ENCODE measurements at places on chromosomes 3 and 15. TPM values are rescaled to one million over a fixed set of nuclear protein-coding genes. Genes with fewer than 3 reads are reported as not detected.

Gene FRMD4B
- 17.6 TPM for polyA plus RNA-seq

- no peaks in the 10 kb centered on the region for H3K4me1 ChIP-seq
- H3K27ac ChIP-seq, result no peak overlapping the region
- no peaks in the 10 kb centered on the region for H3K36me3 ChIP-seq
These were observed 307.1 kb downstream of the MECOM start for GRCh38 chr3:169356284-169356955.

DNA sequence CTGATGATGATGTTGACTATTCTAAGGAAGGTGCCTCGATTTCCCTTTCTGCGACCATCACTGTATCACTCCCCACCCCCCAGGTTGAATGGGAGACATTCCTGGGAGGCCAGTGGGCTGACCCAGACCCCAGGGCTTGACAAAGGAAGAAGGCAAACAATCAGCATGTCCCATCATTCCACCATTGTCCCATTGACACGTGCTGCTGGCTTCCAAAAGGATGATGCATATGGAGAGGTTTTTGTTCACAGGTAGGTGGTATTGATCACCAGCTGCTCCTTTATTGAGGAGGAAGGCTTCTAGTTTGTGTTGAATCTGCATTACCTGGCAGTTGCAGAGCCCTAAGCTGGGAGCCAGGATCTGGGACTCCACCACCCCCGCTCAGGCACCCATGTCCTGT lies 30.4 kb downstream of the RASGRF1 start:
- DNase-seq, result no peak
- no peaks in the 10 kb centered on the region for H3K36me3 ChIP-seq
- no peak overlapping the region for H3K27ac ChIP-seq
- H3K27me3 ChIP-seq, result no peaks in the 10 kb centered on the region

DNA sequence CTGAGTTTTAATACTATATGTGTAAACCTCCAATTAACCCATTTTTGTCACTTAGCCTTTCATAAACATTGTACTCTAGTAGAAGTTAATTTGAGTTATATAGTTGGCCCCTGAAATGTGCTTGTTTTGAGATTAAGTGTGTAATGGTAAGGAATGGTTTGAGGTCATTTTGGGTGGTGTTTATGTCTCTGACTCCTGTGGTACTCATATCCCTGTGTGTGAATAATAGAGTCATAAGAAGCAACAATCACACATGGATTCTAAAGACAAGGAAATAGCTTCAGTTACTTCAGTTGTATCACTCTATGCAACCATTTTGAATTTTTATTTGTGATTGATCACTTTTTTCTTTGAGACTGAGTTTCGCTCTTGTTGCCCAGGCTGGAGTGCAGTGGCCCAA lies 408.5 kb downstream of the MFSD1 start:
- no peaks in the 10 kb centered on the region for H3K4me1 ChIP-seq
- no peak overlapping the region for H3K4me3 ChIP-seq
- no peaks in the 10 kb centered on the region for H3K27me3 ChIP-seq
- H3K27ac ChIP-seq, result no peak overlapping the region

- H3K36me3 ChIP-seq, result no peaks in the 10 kb centered on the region
- no peak overlapping the region for H3K27ac ChIP-seq
- no peaks in the 10 kb centered on the region for H3K27me3 ChIP-seq
- H3K4me3 ChIP-seq, result peak overlapping the region; percentile 24
- no peak for DNase-seq
- peaks cover 1% of the 10 kb centered on the region for H3K4me1 ChIP-seq
These were observed 475 bp downstream of the SPSB4 start for GRCh38 chr3:141051443-141052200.

DNA sequence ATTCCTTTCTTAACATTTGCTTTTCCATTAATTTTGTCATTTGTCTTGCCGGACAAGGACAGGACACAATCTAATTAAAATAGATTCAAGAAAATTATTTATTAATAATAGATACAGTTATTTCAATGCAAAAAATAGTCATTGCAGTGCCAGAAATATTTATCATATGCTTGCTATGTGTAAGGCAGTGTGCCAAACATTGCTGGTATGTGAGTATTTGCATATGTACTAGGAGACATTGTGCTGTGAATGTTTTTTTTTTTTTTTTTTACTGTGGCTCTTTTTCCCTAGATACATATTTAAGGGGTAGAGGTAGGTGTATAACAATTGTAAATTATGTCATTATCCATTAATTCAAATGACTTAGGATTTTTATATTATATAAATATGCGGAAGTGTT lies 23.3 kb downstream of the SPRED1 start:
- no peak overlapping the region for H3K27ac ChIP-seq
- no peak for DNase-seq
- H3K27me3 ChIP-seq, result no peaks in the 10 kb centered on the region
- no peaks in the 10 kb centered on the region for H3K36me3 ChIP-seq
- H3K4me3 ChIP-seq, result no peak overlapping the region
- peaks cover 1% of the 10 kb centered on the region for H3K4me1 ChIP-seq

All from ovary (tissue), 10 donors.